Neural crest cell (in vitro differentiated cells): ENCODE measurements at places on chromosomes 6 and 20.

DNA sequence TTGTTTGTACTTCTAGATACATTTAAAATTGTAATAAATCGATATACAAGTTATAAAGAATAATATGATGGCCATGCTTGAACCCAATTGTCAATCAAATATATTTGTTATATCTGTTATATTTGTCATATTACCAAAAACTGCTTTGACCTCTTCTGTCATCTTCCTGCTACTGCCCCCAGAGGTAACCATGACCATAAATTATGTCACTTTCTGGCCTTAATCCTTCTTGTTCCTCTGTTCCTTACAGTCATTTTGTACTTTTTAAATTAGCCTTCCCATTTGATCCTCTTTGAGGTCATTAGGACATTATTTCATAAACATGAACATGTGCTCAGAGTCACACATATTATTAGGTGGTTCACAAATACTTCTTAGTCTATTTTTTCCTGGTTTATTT is 124.7 kb downstream of the HFE start:
- H3K27me3 ChIP-seq, result peaks cover 4% of the 10 kb centered on the region
- H3K36me3 ChIP-seq, result no peaks in the 10 kb centered on the region
- no peak for DNase-seq
- H3K27ac ChIP-seq, result no peak overlapping the region

DNA sequence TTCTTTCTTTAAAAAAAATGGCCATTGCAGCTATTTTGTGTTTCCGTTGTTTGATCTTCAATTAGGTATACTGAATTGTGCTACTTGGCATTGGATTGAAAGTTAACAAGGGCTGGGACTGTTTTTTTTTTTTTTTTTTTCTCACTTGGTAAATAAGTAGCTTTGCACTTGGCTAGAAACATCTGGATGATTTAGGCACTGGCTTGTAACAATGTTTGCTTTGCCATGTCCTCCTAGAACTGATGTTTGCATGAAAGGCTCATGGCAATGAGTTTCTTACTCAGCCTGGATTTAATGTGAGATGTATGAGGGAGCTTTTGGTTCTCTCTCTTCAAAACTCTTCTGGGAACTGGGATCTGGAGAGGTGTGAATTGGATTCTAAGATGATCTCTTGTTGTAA is 414.1 kb downstream of the CDH26 start:
- H3K4me1 ChIP-seq, result no peaks in the 10 kb centered on the region
- no peak for DNase-seq
- no peak overlapping the region for H3K27ac ChIP-seq
- H3K4me3 ChIP-seq, result no peak overlapping the region

- peak; percentile 32 for DNase-seq
- H3K27ac ChIP-seq, result peak overlapping the region; percentile 73
- peaks cover 13% of the 10 kb centered on the region for H3K4me1 ChIP-seq
- no peak overlapping the region for H3K4me3 ChIP-seq
Measured at GRCh38 chr20:4195499-4195898, 180.1 kb upstream of the RNF24 start.

GRCh38 chr20:59873409-59873808 is 60.0 kb downstream of the SYCP2 start:
- H3K36me3 ChIP-seq, result no peaks in the 10 kb centered on the region
- no peaks in the 10 kb centered on the region for H3K27me3 ChIP-seq
- H3K27ac ChIP-seq, result no peak overlapping the region
- DNase-seq, result no peak

DNA sequence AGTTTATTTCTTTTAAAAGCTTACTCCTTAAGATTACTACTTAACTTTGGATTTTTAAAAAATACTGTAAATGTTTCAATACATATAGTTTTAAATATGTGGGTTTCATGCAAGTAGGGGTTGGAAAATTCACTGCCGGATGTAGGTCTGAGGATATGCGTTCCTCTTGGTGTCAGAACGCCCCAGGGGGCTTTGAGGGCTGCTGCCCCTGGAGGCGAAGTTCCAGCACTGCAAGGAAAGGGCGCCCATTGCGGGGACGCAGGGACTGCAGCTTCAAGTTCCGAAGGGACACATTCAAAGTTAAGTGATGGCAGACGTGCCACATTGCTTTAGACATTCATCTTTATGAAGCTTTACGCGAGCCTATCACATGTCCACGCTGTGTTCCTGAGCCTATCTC is 152.9 kb downstream of the SOD2 start:
- DNase-seq, result peak; percentile 25
- peaks cover 54% of the 10 kb centered on the region for H3K27me3 ChIP-seq
- no peak overlapping the region for H3K4me3 ChIP-seq
- H3K36me3 ChIP-seq, result no peaks in the 10 kb centered on the region

DNA sequence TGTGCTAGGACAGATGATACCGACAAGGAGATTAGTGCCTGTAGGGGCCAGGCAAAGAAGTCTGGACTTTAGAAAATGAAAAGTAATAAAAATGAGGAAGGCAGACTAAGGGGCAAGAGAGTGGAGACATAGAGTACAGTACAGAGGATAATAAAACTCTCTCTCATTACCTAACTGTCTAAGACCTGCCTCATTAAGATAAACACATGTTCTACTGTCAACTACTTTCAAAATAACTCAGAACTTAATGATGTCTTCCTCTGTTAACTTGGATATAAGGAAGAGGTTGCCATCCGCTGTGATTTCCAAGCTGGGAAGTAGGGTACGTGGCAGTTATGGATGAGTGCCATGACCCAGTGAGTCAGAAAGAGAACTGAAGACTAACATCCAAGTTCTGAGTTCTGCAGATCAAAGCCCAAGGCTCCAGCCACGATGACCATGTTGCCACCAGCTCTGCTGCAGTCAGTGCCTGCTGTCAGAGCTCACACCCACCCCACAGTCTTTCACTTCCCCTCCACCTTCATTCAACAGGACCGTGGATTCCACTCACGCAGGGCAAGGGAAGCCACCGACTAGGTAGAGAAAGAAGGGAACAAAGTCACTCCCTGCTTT is 81.8 kb downstream of the KIF16B start:
- H3K36me3 ChIP-seq, result peaks cover 2% of the 10 kb centered on the region
- H3K4me3 ChIP-seq, result no peak overlapping the region
- H3K27me3 ChIP-seq, result no peaks in the 10 kb centered on the region
- no peak for DNase-seq

DNA sequence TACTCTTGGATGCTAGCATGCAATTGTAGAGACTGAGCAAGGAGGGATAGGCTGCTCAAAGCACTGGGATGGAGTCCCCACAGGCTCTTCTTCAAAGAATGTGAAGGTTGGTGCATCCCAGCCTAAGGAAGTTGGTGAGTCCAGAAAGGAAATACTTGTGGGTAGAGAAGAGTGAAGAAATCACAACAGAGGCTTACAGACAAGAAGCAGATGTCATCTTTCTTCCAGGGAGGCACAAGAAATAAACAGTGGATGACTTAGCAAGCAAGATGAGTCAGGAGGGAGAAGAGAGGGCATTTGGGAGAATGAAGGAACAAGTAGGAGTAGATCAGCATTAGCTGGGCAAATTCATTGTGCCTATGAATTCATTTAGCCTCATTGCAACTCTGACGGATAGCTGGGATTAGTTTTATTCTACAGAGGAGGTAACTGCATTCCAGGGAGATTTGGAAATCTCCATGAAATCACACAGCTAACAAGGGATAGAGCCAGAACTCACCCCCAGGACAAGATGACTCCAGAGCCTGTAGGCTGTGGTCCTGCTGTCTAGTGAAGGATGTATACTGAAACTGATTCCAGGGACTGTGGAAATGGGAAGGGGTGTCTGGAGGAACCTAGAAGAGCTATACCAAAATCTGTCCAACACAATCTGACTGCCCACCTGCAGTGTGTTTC is 125.8 kb upstream of the SPTLC3 start:
- DNase-seq, result no peak
- peak overlapping the region; percentile 32 for H3K27ac ChIP-seq
- peaks cover 20% of the 10 kb centered on the region for H3K27me3 ChIP-seq
- no peak overlapping the region for H3K4me3 ChIP-seq

- peaks cover 9% of the 10 kb centered on the region for H3K36me3 ChIP-seq
- no peaks in the 10 kb centered on the region for H3K27me3 ChIP-seq
- H3K27ac ChIP-seq, result no peak overlapping the region
- no peak for DNase-seq
- peaks cover 14% of the 10 kb centered on the region for H3K4me1 ChIP-seq
Measured at GRCh38 chr20:38059832-38060231, 26.3 kb downstream of the RPRD1B start.

DNA sequence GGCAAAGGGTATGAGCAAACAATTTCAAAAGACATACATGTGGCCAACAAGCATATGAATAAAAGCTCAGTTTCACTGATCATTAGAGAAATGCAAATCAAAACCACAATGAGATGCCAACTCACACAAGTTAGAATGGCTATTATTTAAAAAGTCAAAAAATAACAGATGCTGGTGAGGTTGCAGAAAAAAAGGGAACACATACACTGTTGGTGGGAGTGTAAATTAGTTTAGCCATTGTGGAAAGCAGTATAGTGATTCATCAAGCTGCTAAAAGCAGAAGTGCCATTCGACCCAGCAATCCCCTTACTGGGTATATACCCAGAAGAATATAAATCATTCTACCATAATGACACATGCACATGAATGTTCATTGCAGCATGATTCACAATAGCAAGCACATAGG is 6.7 kb upstream of the KHDC1L start:
- no peaks in the 10 kb centered on the region for H3K36me3 ChIP-seq
- no peaks in the 10 kb centered on the region for H3K4me1 ChIP-seq
- no peak overlapping the region for H3K27ac ChIP-seq
- no peak overlapping the region for H3K4me3 ChIP-seq
- no peaks in the 10 kb centered on the region for H3K27me3 ChIP-seq

DNA sequence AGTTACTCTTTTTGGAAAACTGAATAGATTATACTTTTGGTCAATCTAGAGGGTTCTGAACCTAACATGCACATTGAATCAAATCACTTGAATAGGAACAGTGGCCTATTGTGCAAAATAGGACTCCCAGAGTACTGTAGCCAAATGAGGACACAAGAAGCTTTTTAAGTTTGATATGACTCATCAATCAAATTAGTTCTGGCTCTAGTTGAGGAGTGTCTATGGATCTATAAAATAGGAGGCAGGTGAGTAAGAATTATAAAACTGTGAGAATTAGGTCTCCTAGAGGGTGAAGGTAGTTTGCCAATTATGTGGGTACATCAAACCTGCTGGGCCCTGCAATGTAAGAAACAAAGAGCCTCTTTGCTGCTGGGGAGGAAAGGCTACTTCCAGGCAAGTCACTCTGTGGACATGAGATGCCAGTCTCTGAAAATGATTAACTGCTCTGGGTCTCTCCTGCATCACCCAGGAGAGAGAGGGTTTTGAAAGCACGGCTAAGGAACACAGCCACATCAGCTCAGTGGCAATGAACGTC is 112.3 kb downstream of the RCAN2 start:
- H3K36me3 ChIP-seq, result no peaks in the 10 kb centered on the region
- H3K4me3 ChIP-seq, result no peak overlapping the region
- H3K27ac ChIP-seq, result no peak overlapping the region
- no peak for DNase-seq
- H3K4me1 ChIP-seq, result peaks cover 26% of the 10 kb centered on the region

- H3K4me3 ChIP-seq, result peak overlapping the region; percentile 80
- H3K27ac ChIP-seq, result no peak overlapping the region
- no peaks in the 10 kb centered on the region for H3K36me3 ChIP-seq
Measured at GRCh38 chr6:49551078-49551865, 804 bp downstream of the C6orf141 start.

- no peak for DNase-seq
- H3K27ac ChIP-seq, result no peak overlapping the region
- H3K36me3 ChIP-seq, result no peaks in the 10 kb centered on the region
- H3K4me3 ChIP-seq, result peak overlapping the region; percentile 29
Measured at GRCh38 chr6:49913636-49914375, 47.5 kb upstream of the CRISP1 start.

DNA sequence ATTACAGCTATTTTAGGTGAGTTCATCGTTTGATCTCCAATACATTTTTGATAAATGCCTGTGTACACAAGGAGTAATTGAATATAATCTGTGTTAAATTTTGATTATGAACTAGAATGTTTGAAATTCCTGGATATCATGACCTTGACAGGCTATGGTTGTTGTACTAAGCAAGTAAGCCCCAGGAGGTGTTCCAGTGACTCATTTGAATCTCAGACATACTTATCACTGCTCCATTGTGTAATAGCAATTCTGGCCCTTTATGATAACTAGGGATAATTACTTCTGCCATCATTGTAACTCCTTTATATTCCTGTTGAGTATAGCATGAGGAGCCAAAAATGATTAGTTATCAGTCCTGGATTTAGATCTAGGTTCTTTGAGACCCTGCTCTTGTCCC is 1424.6 kb upstream of the ADGRB3 start:
- DNase-seq, result no peak
- no peaks in the 10 kb centered on the region for H3K36me3 ChIP-seq
- no peaks in the 10 kb centered on the region for H3K4me1 ChIP-seq
- H3K27me3 ChIP-seq, result no peaks in the 10 kb centered on the region
- H3K4me3 ChIP-seq, result no peak overlapping the region

DNA sequence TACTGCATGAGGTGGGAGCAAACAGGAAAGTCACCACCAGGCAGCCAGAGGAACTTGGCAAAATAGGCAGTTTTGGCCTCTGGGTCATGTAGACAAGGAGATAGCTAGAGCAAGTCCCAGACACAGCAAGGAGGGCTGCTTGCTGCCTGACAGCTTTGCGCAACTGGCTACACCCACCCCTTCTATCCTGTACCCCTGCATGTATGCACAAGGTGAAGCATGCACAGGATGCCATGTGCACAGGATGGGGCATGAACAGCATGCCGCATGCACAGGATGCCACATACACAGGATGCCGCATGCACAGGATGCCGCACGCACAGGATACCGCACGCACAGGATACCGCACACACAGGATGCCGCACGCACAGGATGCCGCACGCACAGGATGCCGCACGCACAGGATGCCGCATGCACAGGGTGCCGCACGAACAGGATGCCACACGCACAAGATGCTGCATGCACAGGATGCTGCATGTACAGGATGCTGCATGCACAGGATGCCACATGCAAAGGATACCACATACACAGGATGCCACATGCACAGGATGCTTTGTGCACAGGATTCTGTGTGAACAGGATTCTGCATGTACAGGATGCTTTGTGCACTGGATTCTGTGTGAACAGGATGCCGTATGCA is 104.9 kb upstream of the IYD start:
- DNase-seq, result no peak
- H3K4me3 ChIP-seq, result no peak overlapping the region
- H3K36me3 ChIP-seq, result no peaks in the 10 kb centered on the region
- no peaks in the 10 kb centered on the region for H3K27me3 ChIP-seq
- H3K27ac ChIP-seq, result no peak overlapping the region
- H3K4me1 ChIP-seq, result peaks cover 4% of the 10 kb centered on the region

- no peaks in the 10 kb centered on the region for H3K36me3 ChIP-seq
- DNase-seq, result no peak
- peaks cover 4% of the 10 kb centered on the region for H3K27me3 ChIP-seq
Measured at GRCh38 chr6:116522896-116523295, 11.5 kb downstream of the CALHM5 start.

DNA sequence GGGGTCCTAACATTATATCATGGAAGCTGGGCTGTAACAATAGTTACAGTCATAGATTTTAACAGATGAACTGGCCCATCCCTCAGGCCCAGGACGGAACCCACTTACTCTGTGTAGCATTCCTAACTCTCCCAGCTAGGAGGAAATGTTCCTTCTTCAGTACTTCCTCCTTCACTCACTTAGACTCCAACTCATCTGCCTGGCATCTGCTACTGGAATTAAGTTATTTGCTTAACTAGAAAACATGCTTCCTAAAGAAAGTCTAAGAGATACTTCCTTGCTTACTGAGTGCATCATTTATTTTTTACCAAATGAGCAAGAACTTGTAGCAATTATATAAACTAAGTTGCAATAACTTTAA is 20.5 kb downstream of the GCLC start:
- no peak overlapping the region for H3K27ac ChIP-seq
- DNase-seq, result no peak
- peaks cover 49% of the 10 kb centered on the region for H3K4me1 ChIP-seq
